Hepatocyte (in vitro differentiated cells): ENCODE measurements at places on chromosomes 12 and 14. TPM values are rescaled to one million over a fixed set of nuclear protein-coding genes. Genes with fewer than 3 reads are reported as not detected.

- no peaks in the 10 kb centered on the region for H3K36me3 ChIP-seq
- no peak within 1 kb of the TSS for H3K27ac ChIP-seq
- DNase-seq: no peak
- H3K4me3 ChIP-seq: no peak within 1 kb of the TSS
- no peaks in the 10 kb centered on the region for H3K4me1 ChIP-seq
Measured at GRCh38 chr12:51323966-51324895, at the start of gene BIN2. TSS of gene BIN2 (minus strand) at chr12:51324174. CDS start at chr12:51324102, 72 bp downstream.

GRCh38 chr12:116502989-116503496 is 56.1 kb upstream of the MAP1LC3B2 start:
- peak; percentile 69 for DNase-seq
- H3K27me3 ChIP-seq: no peaks in the 10 kb centered on the region
- H3K36me3 ChIP-seq: no peaks in the 10 kb centered on the region
- peak overlapping the region; percentile 59 for H3K27ac ChIP-seq
- H3K4me3 ChIP-seq: no peak overlapping the region

DNA sequence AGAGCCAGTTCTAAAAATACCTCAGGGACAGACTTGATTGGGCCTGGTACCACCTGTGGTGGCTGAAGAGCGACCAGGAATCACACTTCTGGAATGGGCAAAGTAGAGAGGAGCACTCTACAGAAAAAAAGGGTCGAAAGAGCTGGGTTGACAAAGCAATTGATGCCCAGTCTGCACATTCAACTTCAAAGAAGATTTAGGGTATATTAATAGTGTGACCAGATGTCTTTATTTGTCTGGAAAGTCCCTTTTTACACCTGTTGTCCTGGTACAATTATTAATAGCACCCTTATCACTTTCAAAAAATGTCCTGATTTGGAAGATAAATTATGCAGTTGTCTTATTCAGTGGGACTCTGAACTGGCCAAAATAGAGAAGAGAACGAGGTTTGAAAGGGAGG is 137.5 kb downstream of the DYRK2 start:
- H3K27me3 ChIP-seq: no peaks in the 10 kb centered on the region
- H3K4me3 ChIP-seq: no peak overlapping the region
- H3K27ac ChIP-seq: no peak overlapping the region
- no peaks in the 10 kb centered on the region for H3K4me1 ChIP-seq

DNA sequence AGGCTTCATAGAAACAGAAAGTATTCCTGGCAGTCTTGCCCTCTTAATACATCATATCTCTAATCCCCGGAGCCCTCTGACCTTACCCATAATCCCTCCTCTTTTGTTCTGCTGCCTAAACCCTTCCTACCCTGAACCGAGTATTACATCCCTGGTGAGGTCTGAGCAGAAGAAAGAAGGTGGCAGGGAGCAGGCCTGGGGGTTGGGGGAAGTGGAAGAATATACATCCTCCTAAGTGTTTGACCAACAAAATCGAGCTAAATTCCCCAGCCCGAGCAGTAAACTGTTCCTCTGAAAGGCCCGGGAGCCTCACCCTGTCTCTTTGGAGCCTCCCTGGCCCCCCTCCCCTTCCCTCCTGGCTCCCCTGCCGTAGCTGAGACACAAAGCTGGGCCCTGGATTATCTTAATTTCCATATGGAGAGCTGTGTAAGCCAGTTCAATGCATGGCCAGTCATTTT is 192.6 kb upstream of the LHX5 start:
- no peak for DNase-seq
- H3K27ac ChIP-seq: no peak overlapping the region
- H3K4me3 ChIP-seq: no peak overlapping the region

DNA sequence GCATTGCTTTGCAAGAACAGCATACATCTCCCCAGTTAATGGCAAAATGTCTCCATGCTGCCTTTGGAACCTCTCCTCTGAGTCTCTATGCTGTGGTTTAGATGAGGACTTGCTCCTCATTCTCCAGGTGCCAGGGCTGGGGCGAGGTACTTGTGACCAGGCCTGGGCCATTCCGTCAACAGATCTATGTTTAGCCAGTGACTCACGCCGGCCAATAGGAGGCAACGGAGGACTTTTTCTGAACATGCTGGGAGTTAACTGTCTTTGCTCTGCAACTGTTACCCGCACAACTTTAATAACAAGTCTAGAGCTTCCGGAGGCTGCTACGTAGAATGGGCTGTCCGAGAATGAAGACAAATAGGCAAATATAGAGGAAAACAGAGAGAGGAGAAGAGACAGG is 214.2 kb downstream of the GLT1D1 start:
- H3K4me1 ChIP-seq: no peaks in the 10 kb centered on the region
- no peak overlapping the region for H3K27ac ChIP-seq
- H3K36me3 ChIP-seq: no peaks in the 10 kb centered on the region
- H3K4me3 ChIP-seq: no peak overlapping the region

DNA sequence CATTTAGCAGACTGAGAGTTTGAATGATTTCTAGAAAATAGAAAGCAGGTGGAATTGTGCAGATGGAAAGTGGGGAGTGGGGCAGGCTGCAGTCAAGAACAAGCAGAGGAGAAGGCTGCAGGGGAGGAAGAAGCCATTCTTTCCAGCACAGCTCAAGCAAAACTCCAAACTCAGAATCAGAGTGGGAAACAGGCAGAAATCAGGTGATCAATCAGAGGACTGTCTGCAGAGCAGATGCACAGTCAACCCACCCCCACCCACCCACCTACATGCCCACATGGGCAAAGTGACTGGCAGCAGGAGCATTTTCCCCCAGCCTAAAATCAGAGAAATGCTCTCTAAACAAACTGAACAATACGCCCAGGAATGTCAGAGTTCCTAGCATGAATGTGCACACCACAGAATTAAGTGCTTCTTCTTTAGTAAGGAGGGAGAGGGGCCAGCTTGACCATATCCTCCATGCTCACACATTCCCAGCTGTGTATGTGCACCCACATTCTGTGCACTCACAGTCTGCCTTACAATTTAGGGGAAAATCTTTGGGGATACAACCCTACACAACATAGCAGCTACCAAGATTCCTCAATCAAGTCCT is 194.1 kb upstream of the PLEKHA5 start:
- H3K27me3 ChIP-seq: no peaks in the 10 kb centered on the region
- H3K36me3 ChIP-seq: no peaks in the 10 kb centered on the region
- H3K4me1 ChIP-seq: no peaks in the 10 kb centered on the region
- H3K27ac ChIP-seq: no peak overlapping the region

DNA sequence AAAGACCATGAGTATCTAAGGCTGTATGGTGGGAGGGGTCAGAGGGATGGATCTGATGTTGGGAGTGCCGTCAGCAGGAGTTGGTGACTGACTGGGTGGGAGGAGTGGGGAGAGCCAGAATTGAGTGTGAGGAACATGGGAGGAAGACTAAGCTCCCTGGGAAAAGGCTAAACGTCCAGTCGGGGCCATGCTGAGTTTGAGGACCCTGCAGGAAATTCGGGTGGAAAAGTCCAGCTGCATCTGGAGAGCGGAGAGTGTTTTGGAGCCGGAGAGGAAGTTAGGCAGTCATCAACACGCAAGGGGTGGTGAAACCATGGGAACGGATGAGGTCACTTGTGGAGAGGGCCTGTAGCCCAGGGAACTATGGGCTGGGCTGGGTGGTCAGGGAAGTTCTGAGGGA is 60.9 kb downstream of the ELK3 start:
- H3K4me3 ChIP-seq: no peak overlapping the region
- DNase-seq: no peak
- H3K27me3 ChIP-seq: no peaks in the 10 kb centered on the region
- no peak overlapping the region for H3K27ac ChIP-seq

GRCh38 chr12:15698377-15698871 is 90.8 kb downstream of the EPS8 start:
- H3K4me3 ChIP-seq: no peak overlapping the region
- H3K4me1 ChIP-seq: peaks cover 3% of the 10 kb centered on the region
- no peaks in the 10 kb centered on the region for H3K36me3 ChIP-seq

GRCh38 chr14:55188686-55189295 is 2.6 kb downstream of the DLGAP5 start:
- H3K4me3 ChIP-seq: no peak overlapping the region
- no peaks in the 10 kb centered on the region for H3K36me3 ChIP-seq
- H3K27me3 ChIP-seq: no peaks in the 10 kb centered on the region

GRCh38 chr12:120721866-120722265 is 3.8 kb upstream of the ACADS start:
- H3K4me1 ChIP-seq: peaks cover 26% of the 10 kb centered on the region
- H3K36me3 ChIP-seq: no peaks in the 10 kb centered on the region
- H3K27me3 ChIP-seq: no peaks in the 10 kb centered on the region
- H3K27ac ChIP-seq: no peak overlapping the region
- no peak for DNase-seq

DNA sequence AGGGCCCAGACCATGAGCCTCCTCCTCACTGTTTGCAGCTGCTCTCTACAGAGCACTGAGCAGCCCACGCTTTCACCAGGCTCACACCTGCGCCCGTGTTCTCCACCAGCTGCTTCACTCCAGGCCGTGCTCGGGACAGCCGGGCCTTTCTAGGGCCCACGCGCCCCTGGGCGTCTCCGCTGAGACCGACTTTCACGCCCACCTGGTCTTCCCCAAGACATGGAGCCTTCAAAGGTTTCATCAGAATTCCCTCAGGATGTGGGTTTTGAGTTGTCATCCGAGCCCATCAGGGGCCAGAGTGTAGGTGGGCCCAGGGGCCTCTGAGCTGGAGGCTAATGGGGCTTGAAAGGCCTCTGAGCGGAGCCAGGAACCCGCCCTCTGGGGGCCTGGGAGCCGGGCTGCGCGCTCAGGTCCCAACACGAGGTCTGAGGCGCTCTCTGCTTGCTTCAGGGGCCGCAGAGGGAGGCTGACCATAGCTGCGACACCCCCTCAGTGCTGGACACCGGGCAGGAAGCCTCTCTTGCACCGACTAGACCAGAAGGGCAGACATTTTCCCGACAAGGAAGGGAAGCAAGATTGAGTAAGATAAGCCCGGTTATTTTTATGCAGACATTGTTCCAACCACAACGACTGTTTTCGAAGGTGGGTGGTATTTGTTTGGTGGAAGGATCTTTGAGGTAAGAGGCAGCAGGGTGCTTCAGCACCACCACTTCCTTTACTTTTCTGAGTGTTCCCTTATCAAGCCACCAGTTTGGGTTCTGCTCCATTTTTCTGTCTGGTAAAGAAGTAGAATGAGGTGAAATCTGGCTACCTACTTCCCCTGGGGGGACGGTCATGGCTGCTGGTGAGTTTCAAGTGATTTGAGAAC is 125.0 kb upstream of the FUT8 start:
- peaks cover 5% of the 10 kb centered on the region for H3K4me1 ChIP-seq
- no peaks in the 10 kb centered on the region for H3K36me3 ChIP-seq
- no peak for DNase-seq
- H3K27me3 ChIP-seq: no peaks in the 10 kb centered on the region

DNA sequence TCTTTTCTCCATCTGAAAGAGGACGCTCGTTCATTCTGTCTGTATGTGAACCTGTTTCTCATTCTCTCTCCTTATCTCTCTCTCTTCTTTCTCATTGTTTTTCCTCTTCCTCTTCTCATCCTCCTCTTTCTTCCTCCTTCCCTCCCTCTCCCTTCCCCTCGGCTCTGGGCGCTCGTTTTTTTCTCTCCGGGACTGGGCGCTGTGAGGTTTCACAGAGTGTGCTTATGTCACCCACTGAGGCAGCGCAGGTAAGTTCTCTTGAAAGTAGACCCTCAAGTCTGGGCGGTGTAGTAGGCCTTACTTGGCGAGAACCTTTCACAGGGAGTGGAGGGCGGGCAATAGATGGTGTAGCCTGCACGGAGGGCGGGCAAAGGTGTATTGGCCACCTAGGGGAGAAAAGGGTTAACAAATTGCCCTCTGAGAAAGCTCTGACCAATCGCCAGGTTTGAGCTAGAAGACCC is 4.5 kb upstream of the SIX1 start:
- H3K4me3 ChIP-seq: no peak overlapping the region
- H3K36me3 ChIP-seq: no peaks in the 10 kb centered on the region
- peaks cover 19% of the 10 kb centered on the region for H3K4me1 ChIP-seq
- peak overlapping the region; percentile 87 for H3K27ac ChIP-seq
- DNase-seq: no peak

DNA sequence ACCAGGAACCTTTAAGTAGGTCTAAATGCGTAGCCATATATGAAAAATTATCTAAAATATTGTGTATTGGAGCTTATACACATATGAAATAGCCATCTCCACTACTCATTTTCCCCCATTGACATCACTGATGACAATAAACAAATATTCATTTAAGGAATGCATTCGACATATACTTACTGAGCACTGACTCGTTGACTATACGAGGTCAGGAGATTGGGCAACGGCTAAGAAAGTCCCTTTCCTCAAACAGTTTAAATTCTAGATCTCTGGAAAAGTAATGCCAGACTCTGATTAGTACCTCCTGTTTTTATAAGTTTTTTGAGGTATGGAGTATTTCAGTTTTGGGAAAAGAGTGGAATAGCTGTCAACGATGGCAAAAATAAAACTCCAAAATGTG is 139.4 kb upstream of the DIO2 start:
- no peaks in the 10 kb centered on the region for H3K36me3 ChIP-seq
- H3K4me1 ChIP-seq: no peaks in the 10 kb centered on the region
- H3K27ac ChIP-seq: no peak overlapping the region
- H3K4me3 ChIP-seq: no peak overlapping the region

DNA sequence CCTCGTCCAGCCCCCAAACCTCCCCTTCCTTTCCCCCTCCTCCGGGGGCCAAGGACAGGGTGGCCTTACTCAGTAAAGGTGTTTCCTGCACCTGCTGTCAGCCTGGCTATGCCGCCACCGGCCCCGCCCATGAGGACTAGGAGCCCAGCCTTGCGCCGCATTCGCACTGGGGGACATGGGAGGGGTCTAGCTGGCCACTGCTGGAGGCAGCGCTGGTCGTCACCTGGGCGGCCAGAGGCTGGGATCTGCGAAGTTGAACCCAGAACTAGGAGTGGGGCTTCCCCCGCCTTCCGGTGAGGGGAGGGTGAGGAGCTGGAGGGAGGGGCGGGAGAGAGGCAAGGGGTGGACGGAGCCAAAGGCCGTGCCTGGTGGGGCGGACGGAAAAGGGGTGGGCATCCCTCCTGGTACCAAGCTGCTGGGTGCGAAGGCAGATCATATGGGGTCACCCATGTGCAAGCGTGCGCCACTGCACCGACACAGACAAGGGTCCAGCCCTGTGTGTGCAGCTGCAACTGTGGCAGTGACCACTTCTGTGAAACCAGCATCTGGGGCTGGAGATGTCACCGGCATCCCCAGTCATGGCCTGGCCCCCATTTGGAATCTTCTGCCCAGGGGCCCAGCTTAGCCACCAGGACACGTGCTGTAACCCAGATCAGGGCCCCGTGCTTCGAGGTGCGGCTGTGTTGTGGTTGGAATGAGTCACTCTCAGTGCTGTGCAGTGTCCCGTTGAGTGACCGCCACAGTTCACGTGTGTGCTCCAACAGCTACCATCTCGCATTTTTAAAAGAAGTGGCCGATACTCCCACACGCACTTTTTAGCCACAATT is 8.5 kb downstream of the AMN start:
- no peak overlapping the region for H3K27ac ChIP-seq
- no peak overlapping the region for H3K4me3 ChIP-seq
- peak; percentile 34 for DNase-seq

GRCh38 chr14:94707494-94707893 is 62.4 kb downstream of the GSC start:
- DNase-seq: no peak
- H3K27me3 ChIP-seq: no peaks in the 10 kb centered on the region
- H3K36me3 ChIP-seq: no peaks in the 10 kb centered on the region
- no peak overlapping the region for H3K27ac ChIP-seq
- H3K4me3 ChIP-seq: no peak overlapping the region
- no peaks in the 10 kb centered on the region for H3K4me1 ChIP-seq

Gene GPR135
- total RNA-seq: 1.6 and 1.8 TPM in 2 replicates

Gene MGP
- 115 and 117 TPM in 2 replicates for total RNA-seq

Gene SLC5A8
- not detected in 2 replicates for total RNA-seq

Gene ZNF410
- 61.7 and 70.4 TPM in 2 replicates for total RNA-seq

Gene VSX2
- total RNA-seq: not detected in 2 replicates

Gene CD4
- 2.4 and 2.7 TPM in 2 replicates for total RNA-seq

Gene PLEKHG7
- 0.16 and 0.17 TPM in 2 replicates for total RNA-seq

Gene FGD6
- total RNA-seq: 17.2 and 21.4 TPM in 2 replicates

Gene DAAM1
- 23.1 and 23.7 TPM in 2 replicates for total RNA-seq

Gene UNC79
- total RNA-seq: 0.20 TPM in 2 replicates

Gene CD163
- total RNA-seq: 3.8 and 5.6 TPM in 2 replicates

Gene PPFIA2
- 1.2 and 7.9 TPM in 2 replicates for total RNA-seq
